KBM-7 (cell line): ENCODE measurements at places on chromosomes 3 and 15.
A peak's percentile ranks its signal among the peaks of the same experiment; 100 is the strongest.

- no peak for DNase-seq
Measured at GRCh38 chr15:55916666-55917409, 76.6 kb downstream of the NEDD4 start.

GRCh38 chr3:141413391-141413790 is 45.1 kb downstream of the ZBTB38 start:
- no peak for DNase-seq

- no peak for DNase-seq
Measured at GRCh38 chr15:66609876-66610275, 44.1 kb upstream of the LCTL start.

GRCh38 chr3:77586216-77586615 is 546.3 kb downstream of the ROBO2 start:
- DNase-seq, result no peak

GRCh38 chr3:120284747-120285507 is at the start of gene GPR156:
Gene GPR156 (minus strand): TSS chr3:120285222. CDS start chr3:120244098, 41,124 bp downstream.
- DNase-seq, result no peak

- no peak for DNase-seq
Measured at GRCh38 chr3:133932009-133932408, 36.3 kb upstream of the RAB6B start.

GRCh38 chr3:46666453-46666845 is 27.0 kb downstream of the ALS2CL start:
- DNase-seq, result no peak

GRCh38 chr3:61111825-61112224 is 139.4 kb downstream of the FHIT start:
- no peak for DNase-seq

DNA sequence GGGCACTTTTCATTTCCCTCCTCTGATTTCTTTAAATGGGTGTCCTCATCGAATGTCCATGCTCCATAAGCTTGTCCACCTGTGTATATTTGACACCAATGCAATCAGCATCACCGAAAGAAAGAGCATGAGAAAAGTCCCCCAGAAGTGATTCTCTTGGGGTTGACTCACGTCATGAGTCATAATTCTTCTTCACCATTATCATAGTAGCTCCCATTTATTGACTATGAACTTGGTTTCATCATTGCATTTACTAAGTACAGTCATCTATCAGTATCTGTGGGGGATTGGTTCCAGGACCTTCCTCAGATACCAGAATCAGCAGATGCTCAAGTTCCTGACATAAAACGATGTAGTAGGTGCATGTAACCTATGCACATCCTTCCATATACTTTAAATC is 372.5 kb upstream of the CFAP20DC start:
- DNase-seq, result no peak

GRCh38 chr3:18531662-18532061 is 106.5 kb upstream of the SATB1 start:
- DNase-seq, result no peak

- peak; percentile 32 for DNase-seq
Measured at GRCh38 chr3:53346514-53346913, 829 bp downstream of the DCP1A start.

DNA sequence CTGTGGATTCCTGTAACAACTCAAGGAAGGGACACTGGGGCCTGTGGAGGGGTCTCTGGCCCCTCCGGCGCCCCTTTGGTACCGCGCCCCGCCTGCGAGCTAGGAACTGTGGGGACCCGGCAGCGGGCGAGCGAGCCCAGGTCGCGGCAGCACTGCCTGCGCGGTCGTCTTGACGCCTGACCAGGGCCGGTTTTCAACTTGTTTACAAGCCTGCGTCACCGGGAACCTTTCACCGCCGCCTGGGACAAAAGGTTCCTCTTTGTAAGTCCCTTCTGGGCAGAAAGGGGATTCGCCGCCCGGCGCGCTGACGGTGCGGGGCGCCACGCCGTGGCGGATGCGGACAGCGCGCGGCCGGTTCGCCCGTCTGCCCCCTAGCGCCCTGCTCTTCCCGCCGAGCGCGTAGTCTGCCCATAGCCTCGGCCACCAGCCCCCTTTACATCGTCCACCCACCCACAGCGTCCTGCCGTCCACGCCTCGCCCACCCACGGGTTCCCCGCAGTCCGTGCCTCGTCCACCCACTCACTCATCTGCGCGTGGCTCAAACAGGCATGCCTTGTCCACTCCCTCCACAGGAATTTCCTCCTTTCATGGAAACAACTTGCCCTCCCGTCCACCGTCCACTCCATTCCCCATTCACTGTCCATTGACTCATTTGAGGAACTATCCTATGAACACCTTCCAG is 5.5 kb upstream of the CFAP100 start:
- peak; percentile 87 for DNase-seq

- peak; percentile 16 for DNase-seq
Measured at GRCh38 chr3:100465892-100466777, 26.3 kb upstream of the TMEM45A start.

DNA sequence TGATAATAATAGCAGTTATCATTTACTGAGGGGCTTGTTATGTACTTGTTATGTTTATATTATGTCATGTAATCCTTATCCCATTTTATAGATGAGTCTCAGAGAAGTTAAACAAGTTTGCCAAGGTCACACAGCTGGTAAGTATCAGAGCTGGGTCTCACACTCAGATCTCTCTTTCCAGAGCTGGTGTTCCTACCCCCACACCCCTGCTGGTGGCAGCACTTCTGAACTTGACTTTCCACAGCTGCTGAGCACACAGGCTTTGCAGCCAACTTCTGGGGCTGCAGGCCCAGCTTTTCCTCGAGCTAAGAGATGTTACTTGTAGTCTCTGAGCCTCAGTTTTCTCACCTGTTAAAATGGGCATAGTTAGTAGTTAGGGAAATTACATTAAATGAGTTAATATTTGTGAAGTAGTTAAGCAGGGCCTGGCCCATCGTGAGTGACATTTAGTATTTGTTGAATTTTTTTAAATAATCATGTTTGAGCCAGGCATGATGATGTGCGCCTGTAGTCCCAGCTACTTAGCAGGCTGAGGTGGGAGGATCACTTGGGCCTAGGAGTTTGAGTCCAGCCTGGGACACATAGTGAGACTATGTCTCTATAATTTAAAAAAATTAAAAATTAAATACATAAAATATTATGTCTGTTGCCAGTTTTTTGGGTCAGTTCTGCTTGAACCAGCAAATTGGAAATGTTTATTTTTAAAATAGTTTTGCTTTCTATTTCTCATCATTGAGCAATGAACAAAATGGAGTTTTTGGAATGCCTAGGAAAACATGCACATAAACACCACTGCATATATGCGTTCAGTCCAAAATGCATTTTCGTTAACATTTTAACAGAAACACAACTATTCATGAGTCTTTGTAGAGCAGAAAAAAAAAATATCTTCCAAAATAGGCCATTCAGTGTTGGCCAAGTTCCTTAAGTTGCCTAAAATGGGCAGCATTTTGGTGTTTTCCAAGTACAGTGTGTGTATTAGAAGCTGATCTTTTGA is 87.3 kb downstream of the SMAD6 start:
- peak; percentile 59 for DNase-seq

DNA sequence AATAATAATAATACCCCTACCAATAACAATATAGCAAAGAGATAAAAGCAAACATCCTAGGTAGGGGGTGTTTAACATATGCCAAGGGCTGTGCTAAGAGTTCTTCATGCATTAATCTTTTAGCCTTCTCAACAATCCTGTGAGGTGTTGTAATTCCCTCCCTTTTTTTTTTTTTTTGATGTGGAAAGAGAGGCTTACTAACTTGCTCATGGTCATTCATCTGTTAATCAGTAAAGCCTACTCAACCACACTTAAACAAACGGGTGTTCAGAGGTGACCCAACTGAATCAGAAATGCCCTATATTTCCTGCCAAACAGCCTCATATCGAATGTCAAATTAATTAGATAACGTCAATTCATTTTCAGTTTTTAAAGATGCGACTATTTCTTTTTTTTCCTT is 232.1 kb downstream of the CTNNB1 start:
- no peak for DNase-seq

GRCh38 chr3:9056581-9056980 is 93.3 kb upstream of the RAD18 start:
- DNase-seq, result no peak

GRCh38 chr3:169497567-169498257 is 165.8 kb downstream of the MECOM start:
- DNase-seq, result no peak

DNA sequence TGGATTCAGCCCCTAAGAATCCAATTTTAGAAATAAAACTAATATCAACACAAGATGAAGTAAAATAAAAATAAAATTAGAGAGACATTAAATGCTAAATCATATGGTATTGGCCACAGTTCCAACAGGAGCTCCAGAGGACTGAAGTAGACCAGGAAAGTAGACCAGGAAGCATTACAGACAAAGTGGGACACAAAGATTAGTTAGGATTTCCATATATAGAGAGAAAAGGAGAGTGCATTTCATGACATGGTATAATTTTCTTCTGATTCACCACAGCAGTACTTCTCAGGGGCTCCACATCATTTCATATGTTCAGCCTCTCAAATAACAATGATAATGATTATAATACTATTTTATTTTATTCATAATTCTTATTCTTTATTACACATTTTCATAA is 18.3 kb downstream of the FGF7 start:
- no peak for DNase-seq

GRCh38 chr3:19105826-19106225 is 42.5 kb upstream of the KCNH8 start:
- DNase-seq, result no peak

- DNase-seq, result no peak
Measured at GRCh38 chr15:57189466-57189865, 186.8 kb upstream of the CGNL1 start.

DNA sequence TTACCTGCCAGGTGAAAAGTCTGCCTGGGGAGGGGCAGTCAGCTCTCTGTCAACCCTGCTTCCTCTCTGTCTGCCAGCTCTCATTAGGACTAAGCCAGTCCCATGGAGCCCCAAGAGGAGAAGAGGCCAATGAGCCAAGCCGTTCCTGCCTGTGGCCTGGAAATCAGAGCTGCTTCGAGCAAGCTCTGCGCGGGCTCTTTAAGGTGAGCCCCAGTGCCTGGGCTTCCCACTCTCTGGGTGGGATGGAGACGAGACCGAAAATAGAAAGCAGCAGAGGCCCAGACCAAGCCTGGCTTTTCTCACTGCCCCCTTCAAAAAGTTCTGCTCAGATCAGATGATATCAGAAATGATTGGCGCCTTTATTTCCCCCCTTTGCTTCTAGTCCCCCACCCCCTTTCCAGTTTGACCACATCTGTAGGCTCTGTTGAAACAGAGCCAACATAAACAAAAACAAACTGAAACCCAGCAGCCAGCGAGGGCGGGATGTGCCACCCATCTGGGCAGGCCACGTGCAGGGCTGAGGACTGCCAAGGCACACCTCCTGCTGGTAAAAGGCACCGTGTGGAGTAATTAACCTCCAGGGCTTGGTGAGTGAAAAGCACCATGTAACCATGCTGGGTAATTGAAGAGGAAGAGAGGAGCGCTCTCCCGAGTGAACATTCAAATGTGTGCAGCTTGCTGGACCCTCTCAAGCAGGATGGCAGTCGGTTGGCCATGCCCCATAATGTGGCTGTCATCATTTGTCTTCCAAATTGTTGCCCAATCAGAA is 471.0 kb upstream of the PROK2 start:
- DNase-seq, result peak; percentile 29

- no peak for DNase-seq
Measured at GRCh38 chr3:126753191-126754160, 49.4 kb downstream of the CHCHD6 start.

DNA sequence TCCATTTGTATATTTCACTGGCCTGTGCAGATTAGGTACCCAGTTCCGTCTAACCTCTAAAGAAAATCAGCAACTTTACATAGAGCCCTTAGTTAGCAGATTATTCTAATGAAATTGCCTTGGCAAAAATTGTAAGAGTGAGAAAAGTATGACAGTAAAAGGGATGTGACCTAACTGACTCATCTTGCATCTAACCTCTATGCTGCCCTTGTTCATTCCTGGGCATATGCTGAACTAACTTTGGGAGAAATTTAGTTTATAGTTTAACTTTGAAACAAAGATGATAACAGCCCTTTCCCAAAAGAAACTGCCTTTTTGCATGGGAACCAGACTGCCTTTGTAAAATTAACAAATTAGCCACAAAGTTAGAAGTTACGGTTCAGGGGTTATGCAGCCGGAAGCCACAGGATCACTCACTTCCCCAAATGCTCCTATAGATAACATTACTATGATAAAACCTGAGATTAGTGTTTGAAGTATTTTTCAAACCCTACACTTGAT is 839.8 kb upstream of the ALCAM start:
- DNase-seq, result peak; percentile 42

DNA sequence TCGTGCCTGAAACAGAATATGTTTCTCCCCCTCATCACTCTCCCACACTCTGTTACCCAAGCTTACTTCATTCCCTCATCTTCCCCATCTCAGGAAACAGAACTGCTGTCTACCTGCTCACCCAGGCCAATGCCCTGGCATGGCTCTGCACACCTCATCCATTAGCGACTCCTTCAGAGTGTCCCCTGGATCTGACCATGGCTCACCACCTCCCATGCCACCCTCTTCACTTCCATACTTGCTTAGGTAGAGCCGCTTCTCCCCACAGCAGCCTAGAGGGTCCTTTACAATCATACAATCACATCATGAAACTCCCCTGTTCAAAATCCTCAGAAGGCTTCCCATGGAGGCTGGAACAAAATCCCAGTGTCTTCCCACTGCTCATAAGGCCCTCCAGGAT is 33.9 kb upstream of the RAD18 start:
- DNase-seq, result no peak

GRCh38 chr3:113948015-113948917 is 453 bp downstream of the ZDHHC23 start:
- DNase-seq, result peak; percentile 32

GRCh38 chr3:83934192-83935021 is 1024.4 kb upstream of the CADM2 start:
- peak; percentile 81 for DNase-seq

GRCh38 chr15:27499191-27499590 is 528.2 kb downstream of the GABRG3 start:
- DNase-seq, result no peak

- DNase-seq, result peak; percentile 79
Measured at GRCh38 chr3:171001957-171002694, 24.4 kb downstream of the SLC2A2 start.

GRCh38 chr3:123679712-123680386 is 95.0 kb upstream of the HACD2 start:
- no peak for DNase-seq

GRCh38 chr15:76164602-76165001 is 104.8 kb downstream of the TMEM266 start:
- no peak for DNase-seq

GRCh38 chr15:75836959-75837334 is 6.3 kb upstream of the UBE2Q2 start:
- DNase-seq, result peak; percentile 76
